Activated T-helper 1 cell treated with anti-CD3 and anti-CD28 coated beads, Interleukin-12 subunit alpha, Interleukin-12 subunit beta, Interleukin-2, Interleukin-4 antibody, amounts not matched to agents 30 ng/mL and 10 ng/mL and 1 ng/mL, durations not matched to agents 14 hours and 24 hours and 36 hours (primary cell): ENCODE measurements at places on chromosomes 4 and X. TPM values are rescaled to one million over a fixed set of nuclear protein-coding genes. Genes with fewer than 3 reads are reported as not detected.
A peak's percentile ranks its signal among the peaks of the same experiment; 100 is the strongest.

The FABP2 gene
- total RNA-seq: not detected in 2 replicates

- H3K4me1 ChIP-seq: no peaks in the 10 kb centered on the region
- no peak for DNase-seq
- H3K4me3 ChIP-seq: no peak overlapping the region
- no peaks in the 10 kb centered on the region for H3K27me3 ChIP-seq
Observed at GRCh38 chr4:181150191-181150590, 1093.0 kb upstream of the TENM3 start.

DNA sequence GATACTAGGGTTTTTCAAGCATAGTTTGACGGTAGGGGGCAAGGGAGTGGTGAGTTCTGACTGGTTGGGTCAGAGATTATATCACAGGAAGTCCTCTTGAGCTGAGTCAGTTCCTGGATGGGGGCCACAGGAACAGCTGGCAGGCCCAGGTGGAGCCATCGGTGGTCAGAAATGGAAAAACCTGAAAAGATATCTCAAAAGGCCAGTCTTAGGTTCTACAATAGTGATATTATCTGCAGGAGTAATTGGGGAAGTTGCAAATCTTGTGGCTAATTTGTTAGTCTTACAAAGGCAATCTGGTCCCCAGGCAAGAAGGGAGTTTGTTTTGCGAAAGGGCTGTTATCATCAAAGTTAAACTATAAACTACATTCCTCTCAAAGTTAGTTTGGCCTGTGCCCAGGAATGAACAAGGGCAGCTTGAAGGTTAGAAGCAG is 159.3 kb downstream of the PTCHD1 start:
- no peak overlapping the region for H3K4me3 ChIP-seq
- DNase-seq: no peak
- no peak overlapping the region for H3K27ac ChIP-seq
- no peaks in the 10 kb centered on the region for H3K36me3 ChIP-seq
- no peaks in the 10 kb centered on the region for H3K27me3 ChIP-seq

DNA sequence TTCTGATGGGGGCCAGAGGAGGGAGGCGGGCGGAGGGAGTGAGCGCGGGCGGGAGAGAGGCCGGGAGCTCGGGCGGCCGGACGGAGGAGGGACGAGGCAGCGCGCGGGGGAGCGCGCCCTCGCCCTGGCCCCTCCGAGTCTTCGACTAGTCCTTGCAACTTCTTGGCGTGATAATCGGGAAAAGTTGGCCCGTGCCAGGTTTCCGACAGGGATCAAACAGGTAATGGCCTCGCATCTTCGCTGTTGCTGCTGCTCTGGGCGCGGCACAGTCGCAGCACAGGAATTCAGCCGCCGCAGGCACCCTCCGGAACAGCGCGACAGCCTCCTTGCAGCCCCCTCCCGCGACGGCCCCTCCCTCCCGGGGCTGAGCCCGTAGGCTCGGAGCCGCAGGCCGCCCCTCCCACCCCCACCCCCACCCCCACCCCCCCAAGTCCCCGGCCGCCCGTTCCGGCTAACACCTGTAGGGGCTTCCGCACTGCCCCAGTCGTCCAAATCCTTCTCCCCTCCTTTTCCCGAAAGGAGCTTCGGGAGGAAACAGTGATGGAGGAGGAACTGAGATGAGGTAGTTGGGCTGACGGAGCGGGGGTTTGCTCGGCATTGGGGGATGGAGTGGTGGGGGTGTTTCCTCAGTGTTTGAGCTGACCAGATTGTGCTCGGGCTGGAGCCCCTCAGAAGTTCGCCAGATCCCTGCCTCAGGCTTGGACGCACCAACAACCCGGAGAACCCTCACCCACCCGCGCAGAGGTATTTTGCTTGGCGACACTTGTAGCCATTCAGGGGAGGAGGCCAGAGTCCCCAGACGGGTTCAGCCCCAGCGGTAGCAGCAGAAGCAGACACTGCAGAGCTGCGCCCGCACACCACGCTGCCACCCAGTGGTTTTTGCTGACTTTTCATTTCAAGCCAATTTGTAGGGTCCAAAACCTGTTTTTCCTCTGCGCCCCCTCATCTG is at the start of gene FGF13:
Gene FGF13 (minus strand): TSS at position 319 of the 949 bp plus-strand sequence. CDS start 714 bp downstream, outside the sequence.
- no peak within 1 kb of the TSS for H3K4me3 ChIP-seq
- no peak for DNase-seq
- no peaks in the 10 kb centered on the region for H3K4me1 ChIP-seq
- H3K27ac ChIP-seq: no peak within 1 kb of the TSS
- peaks cover 20% of the 10 kb centered on the region for H3K27me3 ChIP-seq
- H3K36me3 ChIP-seq: no peaks in the 10 kb centered on the region

The CSN1S1 gene
- total RNA-seq: not detected in 2 replicates

DNA sequence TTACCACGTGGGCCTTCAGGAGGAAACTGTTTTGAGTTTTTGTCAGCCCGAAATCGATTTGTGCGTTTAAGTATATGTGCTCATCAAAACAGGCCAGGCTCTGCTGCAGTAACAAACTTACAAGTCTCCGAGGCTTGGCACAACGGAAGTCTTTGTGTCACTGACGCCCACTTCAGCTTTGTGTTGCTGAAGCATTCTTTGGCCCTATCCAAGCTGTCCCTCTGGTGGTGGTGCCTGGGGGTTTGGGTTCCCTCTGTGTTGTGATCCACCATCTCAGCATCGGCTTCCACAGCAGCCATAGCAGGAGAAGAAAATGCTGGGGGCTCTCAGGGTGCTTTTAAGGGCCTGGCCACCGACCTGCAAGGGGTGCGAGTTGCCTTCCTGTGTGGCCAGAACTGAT is 176.4 kb downstream of the PTTG2 start:
- H3K36me3 ChIP-seq: peaks cover 57% of the 10 kb centered on the region
- no peak overlapping the region for H3K27ac ChIP-seq
- no peak overlapping the region for H3K4me3 ChIP-seq
- H3K4me1 ChIP-seq: peaks cover 55% of the 10 kb centered on the region
- DNase-seq: no peak

GRCh38 chr4:93084599-93085305 is 743.8 kb upstream of the ATOH1 start:
- no peaks in the 10 kb centered on the region for H3K36me3 ChIP-seq
- no peak for DNase-seq
- H3K27me3 ChIP-seq: no peaks in the 10 kb centered on the region
- no peak overlapping the region for H3K27ac ChIP-seq

DNA sequence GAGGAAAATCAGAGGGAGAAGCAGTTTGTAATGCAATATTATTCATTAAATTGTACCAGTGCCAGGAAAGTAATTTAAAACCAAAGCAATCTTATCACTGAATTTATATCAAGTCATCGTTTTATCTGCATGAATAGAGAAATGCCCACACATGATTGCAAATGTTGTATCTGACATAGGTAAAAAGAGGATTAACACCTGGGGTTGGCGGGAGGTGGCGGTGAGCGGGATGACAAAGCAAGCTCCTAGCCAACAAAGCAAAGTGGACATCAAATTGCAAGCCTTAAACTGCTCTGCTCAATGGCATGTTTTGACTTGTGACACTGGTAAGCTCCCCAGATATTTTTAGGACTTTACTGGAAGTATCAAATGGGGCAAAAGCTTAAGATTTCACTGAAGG is 16.4 kb downstream of the HPGD start:
- no peaks in the 10 kb centered on the region for H3K4me1 ChIP-seq
- H3K36me3 ChIP-seq: no peaks in the 10 kb centered on the region
- no peak overlapping the region for H3K4me3 ChIP-seq
- H3K27me3 ChIP-seq: peaks cover 3% of the 10 kb centered on the region
- DNase-seq: no peak
- no peak overlapping the region for H3K27ac ChIP-seq

GRCh38 chr4:180637616-180638015 is 1605.6 kb upstream of the TENM3 start:
- no peak overlapping the region for H3K27ac ChIP-seq
- no peak for DNase-seq
- H3K4me1 ChIP-seq: no peaks in the 10 kb centered on the region
- H3K4me3 ChIP-seq: no peak overlapping the region
- H3K36me3 ChIP-seq: no peaks in the 10 kb centered on the region

The ARL9 gene
- total RNA-seq: 0.13 and 0.32 TPM in 2 replicates

The SMAD1 gene
- total RNA-seq: 3.1 and 3.2 TPM in 2 replicates

The SSX4B gene
- total RNA-seq: not detected in 2 replicates

- no peak overlapping the region for H3K27ac ChIP-seq
- no peak overlapping the region for H3K4me3 ChIP-seq
- no peaks in the 10 kb centered on the region for H3K4me1 ChIP-seq
- H3K36me3 ChIP-seq: no peaks in the 10 kb centered on the region
- DNase-seq: no peak
Observed at GRCh38 chr4:121651597-121651996, 45.2 kb downstream of the ANXA5 start.

- no peaks in the 10 kb centered on the region for H3K36me3 ChIP-seq
- H3K27ac ChIP-seq: no peak overlapping the region
- no peak overlapping the region for H3K4me3 ChIP-seq
- H3K27me3 ChIP-seq: no peaks in the 10 kb centered on the region
- DNase-seq: no peak
- H3K4me1 ChIP-seq: no peaks in the 10 kb centered on the region
Observed at GRCh38 chr4:171718665-171719064, 94.5 kb upstream of the GALNTL6 start.

The PYURF gene
- 55.9 and 61.5 TPM in 2 replicates for total RNA-seq

The POLN gene
- 2.1 and 3.5 TPM in 2 replicates for total RNA-seq

The ADGRG4 gene
- total RNA-seq: not detected in 2 replicates

GRCh38 chrX:9604111-9604907 is 139.5 kb downstream of the TBL1X start:
- no peak for DNase-seq
- no peaks in the 10 kb centered on the region for H3K36me3 ChIP-seq
- H3K4me1 ChIP-seq: no peaks in the 10 kb centered on the region
- no peak overlapping the region for H3K4me3 ChIP-seq
- no peaks in the 10 kb centered on the region for H3K27me3 ChIP-seq

The FAM184B gene
- not detected in 2 replicates for total RNA-seq

GRCh38 chr4:38099908-38100407 is 139.8 kb downstream of the PTTG2 start:
- H3K27ac ChIP-seq: no peak overlapping the region
- peaks cover 13% of the 10 kb centered on the region for H3K4me1 ChIP-seq
- no peak overlapping the region for H3K4me3 ChIP-seq

GRCh38 chrX:19514791-19515614 is at the start of gene MAP3K15:
Gene MAP3K15, minus strand, starts transcription at chrX:19515508. Its CDS starts 247 bp downstream, at chrX:19515261.
- H3K36me3 ChIP-seq: no peaks in the 10 kb centered on the region
- peaks cover 24% of the 10 kb centered on the region for H3K27me3 ChIP-seq
- H3K4me3 ChIP-seq: peak within 1 kb of the TSS; percentile 51
- no peak within 1 kb of the TSS for H3K27ac ChIP-seq
- no peaks in the 10 kb centered on the region for H3K4me1 ChIP-seq

DNA sequence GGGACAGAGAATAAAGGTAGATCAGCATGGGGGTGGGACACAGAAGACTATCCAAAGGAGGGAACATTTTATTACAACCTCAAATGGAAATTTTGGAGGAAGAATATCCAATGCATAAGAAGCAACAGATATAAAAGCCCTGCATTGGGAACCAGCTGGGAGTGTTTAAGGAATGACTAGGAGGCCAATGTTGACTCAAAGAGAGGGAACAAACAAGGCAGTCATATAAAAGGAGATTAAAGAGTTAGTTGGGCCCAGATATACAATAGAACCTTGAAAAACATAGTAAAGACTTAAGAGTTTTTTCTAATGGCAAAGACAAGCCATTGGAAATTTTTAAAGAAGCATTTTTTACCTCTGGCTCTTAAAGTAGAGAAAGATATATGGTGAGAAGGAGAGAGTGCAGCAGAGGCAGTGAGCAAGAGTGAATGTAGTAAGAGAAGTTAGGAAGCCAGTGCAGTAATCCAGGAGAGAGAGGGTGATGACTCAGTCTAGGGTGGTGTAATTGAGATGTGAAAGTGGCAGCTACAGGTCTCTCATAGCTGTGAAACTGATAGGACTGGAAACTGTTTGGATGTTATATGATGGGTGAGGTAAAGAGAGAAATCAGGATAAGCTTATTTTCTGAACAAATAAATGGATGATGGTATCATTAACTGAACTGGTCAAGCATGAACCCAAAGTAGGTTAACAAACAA is 182.2 kb upstream of the ATOH1 start:
- no peak overlapping the region for H3K4me3 ChIP-seq
- no peak overlapping the region for H3K27ac ChIP-seq
- no peaks in the 10 kb centered on the region for H3K4me1 ChIP-seq

The TMPRSS11E gene
- total RNA-seq: not detected in 2 replicates

DNA sequence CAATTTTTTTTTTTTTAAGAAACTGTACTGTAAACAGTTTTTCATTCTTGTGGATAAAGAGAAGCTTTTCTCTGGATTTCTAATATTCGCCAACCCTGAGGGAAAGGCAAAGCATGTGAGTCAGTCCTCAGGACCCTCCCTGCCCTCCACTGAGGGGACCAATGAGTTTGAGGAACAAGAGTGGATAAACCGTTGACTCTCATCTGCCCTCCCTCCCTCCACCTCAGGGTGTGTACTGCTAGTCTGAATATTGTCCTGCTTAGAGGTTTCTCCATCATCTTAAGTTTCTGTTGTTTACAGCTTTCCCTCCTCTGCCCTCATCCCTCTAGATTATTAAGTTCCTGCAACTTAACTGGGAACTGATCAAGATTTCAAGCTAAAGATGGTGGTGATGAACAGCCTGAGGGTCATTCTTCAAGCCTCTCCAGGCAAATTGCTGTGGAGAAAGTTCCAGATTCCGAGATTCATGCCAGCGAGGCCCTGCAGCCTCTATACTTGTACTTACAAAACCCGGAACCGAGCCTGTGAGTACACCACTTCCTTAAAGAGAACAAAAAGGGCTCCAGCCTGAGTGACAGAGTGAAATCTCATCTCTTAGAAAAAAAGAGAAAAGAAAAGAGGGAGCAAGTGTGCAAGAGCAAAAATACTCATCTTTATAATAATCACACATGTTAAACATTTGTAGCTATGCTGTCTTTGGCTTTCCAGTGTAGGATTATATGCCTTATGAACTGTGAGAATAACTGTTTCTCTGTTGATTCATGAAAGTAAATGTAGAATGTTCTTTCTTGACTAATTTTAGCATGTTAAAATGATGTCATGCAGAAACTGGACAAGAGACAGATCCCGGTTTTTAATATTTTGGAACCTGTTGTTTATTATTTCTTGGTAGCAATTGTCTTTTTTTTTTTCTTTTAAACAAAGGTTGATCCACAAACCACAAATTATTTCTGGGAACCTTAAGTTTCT is 11.9 kb downstream of the CA5B start:
- H3K27me3 ChIP-seq: no peaks in the 10 kb centered on the region
- peaks cover 5% of the 10 kb centered on the region for H3K36me3 ChIP-seq
- peak overlapping the region; percentile 45 for H3K4me3 ChIP-seq

- no peak overlapping the region for H3K4me3 ChIP-seq
- peaks cover 2% of the 10 kb centered on the region for H3K27me3 ChIP-seq
- no peaks in the 10 kb centered on the region for H3K4me1 ChIP-seq
- H3K27ac ChIP-seq: no peak overlapping the region
- no peak for DNase-seq
Observed at GRCh38 chr4:168796362-168797106, 213.5 kb downstream of the CBR4 start.

The KCTD8 gene
- not detected in 2 replicates for total RNA-seq

DNA sequence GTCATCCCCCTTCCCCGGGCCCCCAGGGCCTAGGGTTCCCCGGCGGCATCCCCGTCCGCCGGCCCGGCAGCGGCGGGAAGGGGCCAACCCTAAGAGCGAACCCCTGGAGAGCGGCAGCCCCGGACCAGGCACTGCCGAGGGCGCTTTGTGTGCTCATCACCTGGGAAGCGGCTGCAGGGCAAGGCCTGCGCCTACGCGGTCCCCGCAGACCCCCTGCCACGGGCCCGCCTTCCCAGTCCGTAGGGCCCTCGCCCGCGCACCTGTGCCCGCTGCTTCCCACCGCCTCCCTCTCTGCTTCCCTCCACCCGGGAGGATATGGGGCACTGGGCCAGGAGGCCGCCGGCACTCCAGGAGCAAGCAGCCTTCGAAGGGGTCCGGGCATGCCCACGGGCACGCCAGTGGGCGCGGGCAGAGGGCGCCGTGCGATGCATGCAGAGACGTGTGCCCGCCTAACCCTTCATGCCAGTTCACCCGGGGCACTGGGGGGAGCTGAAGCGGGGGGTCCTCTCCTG is 2.6 kb downstream of the FLNA start:
- no peak overlapping the region for H3K27ac ChIP-seq
- H3K36me3 ChIP-seq: peaks cover 9% of the 10 kb centered on the region
- DNase-seq: no peak
- H3K4me1 ChIP-seq: peaks cover 11% of the 10 kb centered on the region

The BTK gene
- not detected in 2 replicates for total RNA-seq
